ENCODE measurements at places on chromosomes 13 and 19.

- DNase-seq, result no peak
Measured at GRCh38 chr13:76692346-76692745, 193.9 kb downstream of the KCTD12 start.

- DNase-seq, result no peak
Measured at GRCh38 chr13:42876270-42876714, 94.9 kb downstream of the FAM216B start.

GRCh38 chr19:48111280-48111679 is 663 bp upstream of the PLA2G4C start:
- DNase-seq, result no peak

- no peak for DNase-seq
Measured at GRCh38 chr13:29817604-29818378, 32.6 kb downstream of the UBL3 start.

DNA sequence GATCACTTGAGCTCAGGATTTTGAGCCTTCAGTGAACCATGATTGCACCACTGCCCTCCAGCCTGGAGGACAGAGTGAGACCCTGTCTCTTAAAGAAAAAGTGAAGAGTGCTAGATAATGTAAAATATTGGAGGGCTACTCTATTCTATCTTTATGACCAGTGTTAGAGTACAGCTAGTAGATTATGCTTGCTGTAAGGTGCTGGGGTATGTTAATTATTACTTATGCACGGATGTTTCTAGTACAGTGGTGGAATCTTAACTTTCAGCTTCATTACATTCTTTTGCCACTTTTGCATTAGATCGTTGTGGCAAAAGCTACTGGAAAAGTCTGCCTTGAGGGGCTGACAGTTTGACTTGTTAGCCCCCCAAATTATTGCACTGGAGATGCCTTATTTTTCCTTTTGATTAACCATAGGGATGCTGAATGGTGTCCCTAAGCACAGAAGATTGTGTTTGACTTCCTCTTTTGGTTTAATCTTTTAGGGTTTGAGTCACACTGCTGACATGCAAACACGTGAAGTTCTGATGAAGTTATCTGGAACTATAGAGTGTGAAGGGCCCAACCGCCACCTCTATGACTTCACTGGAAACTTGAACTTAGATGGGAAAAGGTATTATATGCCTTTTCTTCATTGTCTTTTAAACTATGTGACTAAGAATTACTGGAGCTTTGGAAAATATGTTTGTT is 169.8 kb downstream of the ATP8A2 start:
- DNase-seq, result no peak

- DNase-seq, result no peak
Measured at GRCh38 chr13:92963029-92963428, 263.6 kb upstream of the GPC6 start.

Measured in CD8-positive, alpha-beta T cell (primary cell).